ENCODE measurements at places on chromosomes 12 and 14. TPM values are rescaled to one million over a fixed set of nuclear protein-coding genes. Genes with fewer than 3 reads are reported as not detected.

Gene DACT1
- polyA plus RNA-seq = 18.8 TPM

Gene SYCP3
- polyA plus RNA-seq = not detected

Gene P2RX2
- polyA plus RNA-seq = not detected

Gene TMEM119
- 80.6 TPM for polyA plus RNA-seq

Gene TGFB3
- polyA plus RNA-seq = 6.7 TPM

Gene LTB4R
- polyA plus RNA-seq = 2.5 TPM

Gene NIN
- 11.8 TPM for polyA plus RNA-seq

Gene C14orf93
- 14.7 TPM for polyA plus RNA-seq

Gene EIF2S3B
- polyA plus RNA-seq = 0.65 TPM

Gene REM2
- polyA plus RNA-seq = 0.05 TPM

Gene ITGA7
- 9.4 TPM for polyA plus RNA-seq

- DNase-seq = no peak
Measured at GRCh38 chr14:36747411-36748184, 85.9 kb downstream of the PAX9 start.

GRCh38 chr12:52121824-52122539, 42.5 kb downstream of the SMIM41 start:
- DNase-seq = no peak

DNA sequence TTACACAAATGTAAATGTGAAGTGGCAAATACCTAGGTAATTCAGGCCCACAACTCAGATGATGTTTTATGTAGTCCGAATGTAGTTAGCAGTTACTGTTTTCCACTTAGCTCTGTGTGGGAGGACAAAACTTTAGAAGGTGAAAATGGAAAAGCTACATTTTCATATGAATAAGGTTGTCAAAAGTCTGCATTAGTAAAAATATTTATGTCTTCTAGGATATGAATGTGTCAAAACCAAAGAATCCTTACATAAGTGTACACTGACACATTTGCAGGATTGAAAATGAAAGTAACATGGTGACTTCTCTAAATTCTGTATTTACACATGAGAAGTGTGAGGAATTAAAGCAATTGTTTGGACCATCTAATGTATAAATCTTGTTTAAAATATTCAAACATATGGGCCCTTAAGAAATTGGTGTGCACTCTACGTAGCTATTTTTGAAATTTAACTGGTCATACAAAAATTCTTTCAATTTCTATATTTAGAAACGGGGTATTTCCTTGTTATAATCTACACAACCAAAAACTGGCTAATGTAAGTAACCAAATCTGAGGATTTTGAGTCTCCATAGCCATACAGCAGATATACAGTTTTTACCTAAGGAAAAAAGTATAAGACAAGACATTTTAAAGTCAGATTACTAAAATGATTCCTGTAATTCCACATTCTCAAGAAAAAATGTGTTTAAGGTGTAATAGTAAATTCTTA, 5.4 kb downstream of the CDKN1B start:
- DNase-seq = no peak

DNA sequence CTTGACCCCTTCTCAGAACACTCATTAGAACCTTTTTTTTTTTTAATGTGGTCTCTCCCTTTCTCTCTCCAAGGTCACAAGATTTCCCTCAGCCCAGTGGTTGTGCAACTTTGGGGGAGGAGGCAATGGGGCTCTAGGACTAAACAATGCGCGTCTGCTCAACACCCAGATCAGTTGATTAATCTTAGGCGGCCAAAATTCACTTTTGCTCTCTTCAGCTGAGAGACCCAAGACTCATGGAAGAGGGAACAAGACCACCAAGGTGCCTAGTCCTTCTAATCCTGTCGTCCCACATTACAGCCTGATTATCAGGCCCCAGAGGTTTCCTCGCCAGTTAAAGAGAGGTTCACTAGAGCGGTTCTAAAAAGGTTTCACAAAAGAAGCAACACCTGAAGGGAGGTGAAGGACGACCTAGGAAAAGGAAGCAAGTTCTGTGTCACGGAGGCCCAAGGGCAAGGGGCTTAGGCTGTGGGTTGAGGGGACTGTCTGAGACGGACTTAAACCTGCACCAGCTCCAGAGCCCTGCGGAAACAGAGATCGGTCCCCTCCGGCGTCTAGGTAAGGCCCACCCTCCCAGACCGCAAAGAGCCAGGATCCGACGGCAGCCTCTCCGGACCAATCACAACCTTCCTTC, 824 bp upstream of the TARBP2 start:
- DNase-seq = no peak

GRCh38 chr14:64764641-64765520, 60.7 kb downstream of the PLEKHG3 start:
- DNase-seq = no peak

GRCh38 chr14:36507847-36508417, 12.1 kb downstream of the NKX2-1 start:
- DNase-seq = no peak

DNA sequence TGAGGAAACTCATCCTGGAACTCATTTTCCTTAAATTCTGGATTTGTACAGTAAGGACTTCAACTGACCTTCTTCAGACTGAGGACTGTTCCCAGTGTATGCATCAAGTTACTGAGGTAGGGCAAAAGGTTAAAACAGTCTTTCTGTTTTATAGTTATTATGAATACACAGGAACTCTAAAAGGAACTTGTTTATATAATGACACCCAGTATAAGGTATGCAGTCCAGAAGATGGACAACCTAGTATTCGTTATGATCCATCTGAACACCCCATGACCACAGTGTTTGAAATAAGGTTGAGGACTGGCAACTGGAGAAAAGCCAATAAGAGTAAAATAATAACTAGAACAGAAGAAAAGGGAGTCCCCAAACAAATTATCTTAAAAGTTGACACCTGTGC, 779.9 kb upstream of the TMEM132C start:
- no peak for DNase-seq

- no peak for DNase-seq
Measured at GRCh38 chr12:125540580-125541204, 475.5 kb downstream of the AACS start.

DNA sequence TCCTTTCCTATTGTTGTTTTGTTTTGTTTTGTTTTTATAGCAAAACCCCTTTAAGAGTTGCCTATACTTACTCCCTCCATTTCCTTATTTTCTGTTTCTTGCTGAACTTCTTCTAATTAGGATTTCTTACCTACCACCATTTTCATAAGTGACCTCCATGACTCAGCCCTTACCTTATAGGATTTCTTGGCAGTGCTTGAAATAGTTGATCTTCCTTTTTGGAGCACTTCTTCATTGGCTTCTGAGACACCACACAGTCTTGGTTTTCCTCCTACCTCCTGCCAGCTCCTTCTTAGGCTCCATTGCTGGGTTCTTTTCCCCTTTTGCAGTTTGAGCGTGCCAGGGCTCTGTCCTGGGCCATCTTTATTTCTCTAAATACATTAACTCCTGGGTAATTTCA, 23.4 kb upstream of the EID3 start:
- DNase-seq = no peak

DNA sequence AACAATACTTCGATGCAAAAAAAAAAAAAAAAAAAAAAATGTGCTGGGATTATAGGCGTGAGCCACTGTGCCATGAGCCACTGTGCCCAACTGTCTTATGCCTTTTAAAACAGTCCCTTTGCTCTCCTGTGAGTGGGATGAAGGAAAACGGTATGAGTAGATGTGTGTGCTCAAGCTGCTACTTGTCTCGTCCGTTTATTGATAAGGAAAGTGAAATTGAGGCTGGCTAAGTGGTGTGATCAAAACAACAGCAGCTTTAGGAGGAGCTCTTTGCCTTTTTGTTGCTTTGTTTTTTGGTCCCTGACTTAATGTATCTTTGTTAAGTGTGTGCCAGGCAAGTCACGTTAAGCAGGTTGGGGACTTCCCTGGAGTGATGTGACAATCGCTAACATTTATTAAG, 275.9 kb downstream of the TMEM132C start:
- DNase-seq = no peak

GRCh38 chr12:26712892-26713291, 120.1 kb downstream of the ITPR2 start:
- DNase-seq = no peak

DNA sequence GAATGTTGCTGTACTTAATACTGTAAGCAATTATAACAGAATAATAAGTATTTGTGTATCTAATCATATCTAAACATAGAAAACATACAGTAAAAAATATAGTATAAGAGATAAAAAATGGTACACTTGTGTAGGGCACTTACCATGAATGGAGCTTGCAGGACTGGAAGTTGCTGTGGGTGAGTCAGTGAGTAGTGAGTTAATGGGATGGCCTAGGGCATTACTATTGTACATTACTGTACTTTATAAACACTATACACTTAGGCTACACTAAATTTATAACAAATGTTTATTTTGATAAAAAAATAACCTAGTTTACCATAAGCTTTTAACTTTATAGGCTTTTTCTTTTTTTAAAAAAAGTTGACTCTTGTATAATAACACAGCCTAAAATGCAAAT, 1071.2 kb upstream of the SEL1L start:
- no peak for DNase-seq

GRCh38 chr14:100586153-100586402, 1.1 kb downstream of the BEGAIN start:
- DNase-seq = no peak

GRCh38 chr14:32991691-32992090, 53.0 kb downstream of the NPAS3 start:
- peak; percentile 18 for DNase-seq

DNA sequence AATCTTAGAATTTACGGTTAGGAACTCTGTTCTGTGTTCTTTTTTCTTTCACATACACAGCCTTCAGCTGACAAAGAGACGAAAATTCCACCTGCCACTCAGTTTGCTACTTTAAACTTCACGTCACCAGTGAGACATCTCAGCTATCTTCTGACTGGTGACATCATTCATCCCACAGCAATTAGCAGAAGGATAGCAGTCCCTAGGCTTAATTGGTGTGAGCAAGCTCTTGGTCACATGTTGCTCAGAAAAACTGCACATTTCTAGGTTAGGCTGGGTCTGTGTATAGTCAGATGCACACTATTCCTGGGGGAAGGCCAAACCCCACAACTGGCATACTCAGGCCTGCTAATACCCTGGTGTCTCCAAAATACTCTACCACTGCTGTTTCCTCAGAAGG, 23.9 kb downstream of the SLC7A7 start:
- peak; percentile 41 for DNase-seq

GRCh38 chr12:6154730-6155459, 30.4 kb upstream of the VWF start:
- DNase-seq = no peak

DNA sequence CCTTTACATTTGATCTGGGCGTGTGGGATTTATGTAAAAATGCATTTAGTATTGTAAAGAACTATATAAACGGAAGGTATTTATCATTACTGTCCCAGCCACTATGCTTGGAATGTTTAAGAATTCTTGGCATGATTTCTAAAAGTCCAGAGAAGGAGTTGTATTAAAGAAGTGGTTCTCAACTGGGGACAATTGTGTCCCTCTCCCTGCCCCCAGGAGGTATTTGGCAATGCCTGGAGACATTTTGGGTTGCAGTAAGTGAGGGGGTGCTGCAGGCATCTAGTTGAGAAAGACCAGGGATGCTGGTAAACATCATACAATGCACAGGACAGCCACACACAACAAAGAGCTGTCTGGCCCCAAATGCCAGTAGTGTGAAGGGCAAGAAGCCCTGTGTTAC, 7.2 kb downstream of the SLC38A1 start:
- DNase-seq = no peak

- DNase-seq = no peak
Measured at GRCh38 chr14:31208546-31209424, 1.2 kb upstream of the HECTD1 start.

DNA sequence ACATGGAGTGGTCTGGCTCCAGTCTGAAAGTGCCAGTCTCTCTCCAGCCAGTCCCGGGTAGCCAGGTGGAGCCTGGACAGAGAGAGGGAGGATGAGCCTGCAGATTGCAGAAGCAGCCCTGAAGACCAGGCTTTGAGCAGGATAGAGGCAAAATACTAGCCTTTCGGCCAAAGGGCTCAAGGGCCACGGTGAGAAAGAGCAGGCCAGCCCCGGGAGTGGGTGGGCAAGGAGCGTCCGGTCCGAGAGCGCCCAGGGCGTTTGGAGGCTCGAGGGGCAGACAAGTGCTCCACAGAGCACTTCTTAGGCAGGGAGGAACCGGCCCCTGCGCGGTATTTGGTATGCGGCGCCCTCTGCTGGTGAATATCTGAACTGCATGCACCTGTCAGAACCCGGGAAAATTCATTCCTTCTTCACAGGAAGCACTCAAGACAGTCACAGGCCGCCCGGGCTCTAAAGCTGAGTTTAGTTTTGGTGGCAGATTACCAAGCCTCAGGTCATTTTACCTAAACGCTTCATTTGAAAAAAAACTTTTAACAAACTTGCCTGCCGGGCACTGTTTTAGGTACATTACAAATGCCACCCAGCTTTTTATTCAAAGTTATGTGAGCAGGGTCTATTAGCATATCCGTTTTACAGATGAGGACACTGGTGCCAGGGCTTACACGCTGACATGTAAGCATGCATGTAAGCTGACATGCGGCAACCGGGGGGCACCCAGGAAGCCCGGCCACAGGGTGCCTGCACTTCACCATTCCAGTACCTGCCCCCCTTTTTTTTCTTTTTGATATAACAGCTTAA, 21.0 kb upstream of the PSMC1 start:
- no peak for DNase-seq

GRCh38 chr12:12718853-12719252, 1.7 kb downstream of the CDKN1B start:
- DNase-seq = no peak

- DNase-seq = no peak
Measured at GRCh38 chr12:69266036-69266635, 26.8 kb downstream of the CPSF6 start.

DNA sequence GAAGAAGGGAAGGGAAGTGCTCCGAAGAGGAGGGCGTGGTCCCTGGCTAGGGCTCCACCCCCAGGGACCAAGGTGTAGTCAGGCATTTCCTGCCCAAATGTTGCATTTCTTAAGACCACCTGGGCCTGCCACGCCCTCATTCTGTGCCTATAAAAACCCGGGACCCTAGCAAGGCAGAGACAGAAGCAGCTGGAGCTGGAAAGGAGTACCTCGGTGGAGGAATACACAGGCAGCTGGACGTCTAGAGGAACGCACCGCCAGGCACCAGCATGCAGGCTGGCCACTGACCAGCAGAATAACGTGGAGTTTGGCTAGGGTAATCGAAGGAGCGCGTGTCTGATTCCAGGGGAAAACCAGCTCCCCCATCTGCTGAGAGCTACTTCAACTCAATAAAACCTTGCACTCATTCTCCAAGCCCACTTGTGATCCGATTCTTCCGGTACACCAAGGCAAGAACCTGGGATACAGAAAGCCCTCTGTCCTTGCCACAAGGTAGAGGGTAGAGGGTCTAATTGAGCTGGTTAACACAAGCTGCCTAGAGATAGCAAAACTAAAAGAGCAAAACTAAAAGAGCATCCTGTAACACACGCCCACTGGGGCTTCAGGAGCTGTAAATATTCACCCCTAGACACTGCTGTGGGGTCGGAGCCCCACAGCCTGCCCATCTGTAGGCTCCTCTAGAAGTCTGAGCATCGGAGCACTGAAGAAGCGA, 21.0 kb downstream of the CFL2 start:
- no peak for DNase-seq

GRCh38 chr12:106903241-106903945, 52.3 kb upstream of the TMEM263 start:
- peak; percentile 1 for DNase-seq

DNA sequence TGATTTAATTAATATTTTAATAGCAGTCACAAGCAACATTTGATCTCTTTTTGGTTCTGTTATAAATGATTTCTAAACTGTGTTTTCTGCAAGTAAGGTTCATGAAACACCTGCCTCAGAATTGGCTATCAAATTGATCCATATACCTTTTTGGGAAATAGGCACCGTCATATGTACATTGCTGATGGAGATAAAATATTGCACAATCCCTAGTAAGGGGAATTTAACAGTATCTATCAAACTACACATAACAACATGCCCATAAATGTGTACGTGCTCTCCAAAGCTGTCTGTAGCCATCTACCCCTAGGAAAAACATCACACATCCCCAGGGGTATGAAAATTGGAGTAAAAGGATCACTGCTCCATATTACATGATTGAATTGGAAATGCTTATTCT, 167.3 kb upstream of the CPNE8 start:
- DNase-seq = no peak

All from BJ (cell line).